ENCODE measurements at places on chromosomes 6 and 20.

GRCh38 chr6:5123296-5124143 is 38.4 kb downstream of the PPP1R3G start:
- DNase-seq: no peak
- no peaks in the 10 kb centered on the region for H3K27me3 ChIP-seq
- H3K4me1 ChIP-seq: no peaks in the 10 kb centered on the region
- no peak overlapping the region for H3K27ac ChIP-seq
- H3K4me3 ChIP-seq: no peak overlapping the region

DNA sequence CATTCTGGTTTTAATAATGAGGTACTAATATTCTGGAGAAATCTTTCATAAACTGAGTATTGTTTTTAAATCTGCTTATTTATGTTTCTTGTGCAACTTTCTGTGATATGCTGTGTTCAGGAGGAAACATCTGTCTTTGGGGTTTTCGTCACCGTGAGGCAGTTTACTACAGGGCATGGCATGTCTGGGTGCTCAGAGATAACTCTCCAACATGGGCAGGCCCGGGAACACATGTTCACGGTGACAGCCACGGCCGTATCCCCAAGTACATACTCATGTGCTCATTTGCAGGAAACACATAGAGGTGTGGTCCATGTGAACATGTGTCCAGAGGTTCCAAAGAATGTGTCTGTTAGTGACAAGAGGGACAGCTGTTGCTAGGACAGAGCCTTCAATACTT is 62.1 kb upstream of the CNKSR3 start:
- H3K27ac ChIP-seq: no peak overlapping the region
- no peak overlapping the region for H3K4me3 ChIP-seq
- H3K4me1 ChIP-seq: no peaks in the 10 kb centered on the region
- no peaks in the 10 kb centered on the region for H3K36me3 ChIP-seq

DNA sequence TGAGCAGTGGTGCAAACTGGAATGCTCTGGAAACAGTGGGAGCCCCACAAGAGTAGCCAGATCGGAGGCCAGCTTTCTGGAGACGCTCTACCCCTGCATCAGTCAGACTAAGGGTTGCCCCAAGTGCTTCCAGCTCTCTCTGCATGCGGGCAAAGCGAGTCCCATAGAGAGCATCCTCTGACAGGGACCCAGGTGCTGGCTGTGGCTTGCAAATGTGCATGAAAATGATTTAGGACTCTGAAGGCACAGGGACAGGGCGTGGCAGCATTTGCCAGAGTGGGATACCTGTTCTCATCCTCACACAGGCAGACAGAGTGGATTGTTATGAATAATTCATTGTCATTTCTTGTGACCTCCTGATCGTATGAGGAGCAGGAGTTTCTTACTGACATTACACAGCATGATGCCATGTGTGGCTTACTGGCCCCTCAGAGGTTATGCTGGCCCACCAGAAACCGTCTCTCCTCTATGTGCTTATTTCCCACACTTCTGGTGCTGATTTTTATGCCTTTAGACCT is 10.3 kb downstream of the RIN2 start:
- H3K27me3 ChIP-seq: no peaks in the 10 kb centered on the region
- no peak overlapping the region for H3K4me3 ChIP-seq
- no peaks in the 10 kb centered on the region for H3K4me1 ChIP-seq
- no peaks in the 10 kb centered on the region for H3K36me3 ChIP-seq
- no peak for DNase-seq

DNA sequence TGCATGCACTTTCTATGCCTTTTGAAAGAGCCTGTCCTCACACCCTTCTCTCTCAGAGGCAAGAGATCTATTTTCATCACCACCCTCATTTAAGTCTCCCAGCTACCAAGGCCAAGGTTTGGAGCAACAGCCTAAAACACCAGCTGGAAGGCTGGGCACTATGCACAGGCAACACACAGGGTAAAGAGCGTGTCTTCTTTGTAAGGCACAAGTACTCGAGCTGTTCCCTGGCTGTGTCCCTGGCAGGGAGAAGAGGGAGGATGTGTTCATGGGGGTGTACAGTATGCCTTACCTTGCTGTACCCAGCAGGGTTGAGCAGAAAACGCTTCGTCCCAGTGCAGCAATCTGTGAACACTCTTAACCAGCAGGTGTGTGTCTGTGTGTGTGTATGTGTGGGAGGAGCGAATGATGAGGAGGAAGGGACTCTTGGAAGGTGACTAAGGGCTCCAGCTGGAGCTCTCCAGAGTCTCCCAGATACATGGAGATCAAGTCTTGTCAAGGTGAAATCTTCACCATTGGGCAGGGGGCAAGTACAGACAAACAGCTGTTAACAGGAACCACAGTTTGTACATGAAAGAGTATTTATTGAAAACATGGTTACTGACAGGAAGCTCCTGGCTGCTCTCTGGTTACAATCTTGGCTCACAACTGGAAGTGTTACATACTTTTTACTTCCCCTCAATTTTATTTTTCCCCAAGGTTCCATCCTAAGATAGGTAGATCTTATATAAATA is 40.8 kb downstream of the ELMO2 start:
- DNase-seq: no peak
- no peak overlapping the region for H3K27ac ChIP-seq
- H3K36me3 ChIP-seq: peaks cover 73% of the 10 kb centered on the region

GRCh38 chr6:136901212-136901784 is 20.8 kb upstream of the SLC35D3 start:
- H3K4me1 ChIP-seq: no peaks in the 10 kb centered on the region
- DNase-seq: no peak
- H3K36me3 ChIP-seq: peaks cover 29% of the 10 kb centered on the region
- no peak overlapping the region for H3K4me3 ChIP-seq
- no peak overlapping the region for H3K27ac ChIP-seq

DNA sequence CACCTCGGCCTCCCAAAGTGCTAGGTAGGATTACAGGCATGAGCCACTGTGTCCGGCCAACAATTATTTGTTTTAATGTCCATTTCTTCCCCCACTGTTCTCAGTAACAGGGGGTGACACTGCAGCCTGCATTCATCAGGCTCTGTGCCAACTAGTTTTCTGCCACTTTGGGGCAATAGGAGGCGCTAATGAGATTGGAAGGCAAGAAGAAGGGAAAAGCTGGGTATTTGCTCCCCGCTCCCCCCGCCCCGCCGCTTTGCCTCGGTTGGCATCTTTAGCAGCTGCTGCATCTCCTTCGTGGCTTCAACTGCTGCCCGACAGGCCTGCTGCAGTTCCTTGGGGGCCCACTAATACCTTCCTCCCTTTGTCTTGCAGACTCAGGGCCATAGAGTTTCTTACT is 35.0 kb upstream of the MDGA1 start:
- no peaks in the 10 kb centered on the region for H3K27me3 ChIP-seq
- DNase-seq: no peak
- no peak overlapping the region for H3K4me3 ChIP-seq
- H3K27ac ChIP-seq: no peak overlapping the region
- no peaks in the 10 kb centered on the region for H3K36me3 ChIP-seq

DNA sequence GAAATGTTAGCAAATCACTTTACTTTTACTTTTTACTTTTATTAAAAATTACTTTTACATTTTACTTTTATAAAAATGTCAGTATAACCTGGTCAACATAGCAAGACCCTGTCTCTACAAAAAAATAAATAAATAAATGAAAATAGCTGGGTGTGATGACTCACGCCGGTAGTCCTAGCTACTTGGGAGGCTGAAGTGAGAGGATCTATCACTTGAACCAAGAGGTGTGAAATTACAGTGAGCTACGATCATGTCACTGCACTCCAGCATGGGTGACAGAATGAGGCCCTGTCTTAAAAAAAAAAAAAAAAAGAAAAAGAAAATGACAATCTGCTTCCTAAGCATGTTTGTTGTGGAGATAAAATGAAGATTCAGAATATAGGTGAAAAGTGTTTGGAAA is 31.0 kb upstream of the FBXO30 start:
- H3K4me3 ChIP-seq: no peak overlapping the region
- no peak for DNase-seq
- H3K27me3 ChIP-seq: no peaks in the 10 kb centered on the region
- no peak overlapping the region for H3K27ac ChIP-seq

DNA sequence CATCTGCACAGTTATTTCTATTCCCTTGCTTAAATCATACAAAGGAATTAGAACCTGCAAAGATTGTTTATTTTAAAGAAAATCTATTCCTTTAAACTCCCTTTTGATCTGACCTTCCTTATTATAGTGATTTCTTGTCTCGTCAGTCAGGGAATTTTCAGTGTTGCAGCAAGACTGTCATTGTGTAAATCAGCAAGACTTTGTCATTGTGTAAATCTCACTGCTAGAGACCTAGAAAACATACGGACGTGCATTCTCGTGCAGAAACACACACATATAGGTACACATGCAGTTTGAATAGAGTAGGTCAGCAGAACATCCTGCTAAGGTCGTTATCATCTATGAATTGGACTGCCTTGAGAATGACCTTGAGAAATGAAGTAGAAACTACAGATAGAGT is 6.2 kb upstream of the SGK1 start:
- no peaks in the 10 kb centered on the region for H3K36me3 ChIP-seq
- no peaks in the 10 kb centered on the region for H3K4me1 ChIP-seq
- no peak overlapping the region for H3K27ac ChIP-seq
- H3K4me3 ChIP-seq: no peak overlapping the region
- DNase-seq: no peak
- no peaks in the 10 kb centered on the region for H3K27me3 ChIP-seq

DNA sequence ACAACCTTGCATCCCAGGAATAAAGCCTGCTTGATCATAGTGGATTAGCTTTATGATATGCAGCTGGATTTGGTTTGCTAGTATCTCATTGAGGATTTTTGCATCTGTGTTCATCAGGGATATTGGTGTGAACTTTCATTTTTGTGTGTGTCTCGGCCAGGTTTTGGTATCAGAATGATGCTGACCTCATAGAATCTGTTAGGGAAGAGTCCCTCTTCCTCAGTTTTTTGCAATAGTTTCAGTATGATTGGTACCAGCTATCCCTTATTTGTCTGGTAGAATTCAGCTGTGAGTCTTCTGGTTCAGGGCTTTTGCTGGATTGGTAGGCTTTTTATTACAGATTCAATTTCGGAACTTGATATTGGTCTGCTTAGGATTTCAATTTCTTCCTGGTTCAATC is 132.5 kb downstream of the ZFAND3 start:
- H3K4me3 ChIP-seq: no peak overlapping the region
- no peaks in the 10 kb centered on the region for H3K36me3 ChIP-seq
- H3K4me1 ChIP-seq: no peaks in the 10 kb centered on the region
- no peak for DNase-seq
- H3K27me3 ChIP-seq: no peaks in the 10 kb centered on the region

DNA sequence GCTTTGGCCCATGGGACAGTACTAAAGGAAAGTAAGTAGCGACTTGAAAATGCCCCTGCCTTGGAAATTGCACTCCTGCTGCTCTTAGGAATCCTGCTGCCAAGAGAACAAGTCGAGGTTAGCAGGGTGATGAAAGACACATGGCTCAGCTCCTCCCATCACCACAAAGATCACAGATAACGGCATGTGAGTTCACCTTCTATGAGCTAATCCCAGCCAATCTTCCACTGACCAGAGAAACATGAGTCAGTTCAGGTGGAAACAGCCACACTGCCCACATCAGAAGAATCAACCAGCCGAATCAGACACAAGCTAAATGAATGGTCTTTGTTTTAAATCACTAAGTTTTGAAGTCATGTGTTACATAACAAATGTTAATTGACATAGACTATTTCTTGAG is 106.3 kb downstream of the PRKN start:
- H3K4me1 ChIP-seq: no peaks in the 10 kb centered on the region
- H3K27ac ChIP-seq: no peak overlapping the region
- no peak overlapping the region for H3K4me3 ChIP-seq
- H3K27me3 ChIP-seq: no peaks in the 10 kb centered on the region

All from DND-41 (cell line).